ENCODE measurements at places on chromosomes 6 and 20.

GRCh38 chr6:99602520-99603420 is 3.9 kb upstream of the PRDM13 start:
- H3K4me3 ChIP-seq: peak overlapping the region; percentile 59
- peaks cover 93% of the 10 kb centered on the region for H3K27me3 ChIP-seq
- H3K27ac ChIP-seq: no peak overlapping the region
- DNase-seq: peak; percentile 32
- H3K36me3 ChIP-seq: no peaks in the 10 kb centered on the region
- H3K4me1 ChIP-seq: peaks cover 35% of the 10 kb centered on the region

DNA sequence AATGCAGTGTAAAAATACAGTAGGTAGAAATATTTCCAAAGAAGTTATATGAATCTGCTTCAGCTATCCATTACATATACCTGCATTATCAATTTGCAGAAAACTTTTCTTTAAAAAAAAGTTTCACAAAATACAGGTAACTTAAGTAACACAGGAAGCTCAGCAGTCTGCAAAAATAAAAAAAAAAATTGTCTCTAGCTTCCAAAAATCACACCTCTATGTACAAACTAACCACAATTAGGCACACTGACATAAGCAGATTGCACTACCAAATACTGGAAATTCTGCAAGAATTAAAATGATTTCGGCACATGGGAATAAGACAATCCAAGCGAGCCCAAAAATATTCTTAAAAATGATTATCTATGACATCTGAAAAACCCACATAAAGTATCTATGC is 41.2 kb downstream of the ME1 start:
- no peak for DNase-seq
- H3K27ac ChIP-seq: no peak overlapping the region
- no peak overlapping the region for H3K4me3 ChIP-seq
- no peaks in the 10 kb centered on the region for H3K36me3 ChIP-seq
- peaks cover 2% of the 10 kb centered on the region for H3K27me3 ChIP-seq

GRCh38 chr6:154245506-154245905 is 111.1 kb downstream of the IPCEF1 start:
- peaks cover 22% of the 10 kb centered on the region for H3K36me3 ChIP-seq
- no peak for DNase-seq
- H3K27ac ChIP-seq: peak overlapping the region; percentile 96
- no peaks in the 10 kb centered on the region for H3K27me3 ChIP-seq

DNA sequence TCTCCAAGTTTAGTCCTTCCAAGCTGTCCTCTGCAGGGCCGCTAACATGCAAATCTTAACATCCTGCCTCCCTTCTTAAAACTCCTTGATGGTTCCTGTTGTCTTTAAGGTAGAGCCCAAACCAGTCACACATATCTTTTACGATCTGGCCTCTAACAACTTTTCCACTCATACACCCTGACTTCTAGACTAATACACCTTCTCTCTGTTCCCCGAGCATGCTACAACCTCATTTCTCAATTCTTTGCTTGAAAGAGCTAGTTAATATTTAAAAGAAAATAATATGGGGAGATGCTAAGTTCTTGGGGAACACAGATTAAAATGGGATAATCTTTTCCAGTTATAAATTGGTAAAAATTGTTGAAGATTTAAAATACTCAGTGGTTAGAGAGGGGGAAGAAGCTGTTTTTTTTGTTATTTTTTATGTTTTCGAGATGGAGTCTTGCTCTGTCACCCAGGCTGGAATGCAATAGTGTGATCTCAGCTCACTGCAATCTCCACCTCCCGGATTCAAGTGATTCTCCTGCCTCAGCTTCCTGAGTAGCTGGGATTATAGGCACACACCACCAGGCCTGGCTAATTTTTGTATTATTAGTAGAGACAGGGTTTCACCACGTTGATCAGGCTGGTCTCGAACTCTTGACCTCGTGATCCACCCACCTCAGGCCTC is 250.7 kb downstream of the MAFB start:
- no peaks in the 10 kb centered on the region for H3K36me3 ChIP-seq
- no peak overlapping the region for H3K27ac ChIP-seq
- H3K4me3 ChIP-seq: no peak overlapping the region
- H3K27me3 ChIP-seq: no peaks in the 10 kb centered on the region
- no peak for DNase-seq
- H3K4me1 ChIP-seq: no peaks in the 10 kb centered on the region

- H3K4me3 ChIP-seq: no peak overlapping the region
- peaks cover 13% of the 10 kb centered on the region for H3K4me1 ChIP-seq
- no peak for DNase-seq
These were observed 5.3 kb upstream of the PM20D2 start for GRCh38 chr6:89140347-89141156.

DNA sequence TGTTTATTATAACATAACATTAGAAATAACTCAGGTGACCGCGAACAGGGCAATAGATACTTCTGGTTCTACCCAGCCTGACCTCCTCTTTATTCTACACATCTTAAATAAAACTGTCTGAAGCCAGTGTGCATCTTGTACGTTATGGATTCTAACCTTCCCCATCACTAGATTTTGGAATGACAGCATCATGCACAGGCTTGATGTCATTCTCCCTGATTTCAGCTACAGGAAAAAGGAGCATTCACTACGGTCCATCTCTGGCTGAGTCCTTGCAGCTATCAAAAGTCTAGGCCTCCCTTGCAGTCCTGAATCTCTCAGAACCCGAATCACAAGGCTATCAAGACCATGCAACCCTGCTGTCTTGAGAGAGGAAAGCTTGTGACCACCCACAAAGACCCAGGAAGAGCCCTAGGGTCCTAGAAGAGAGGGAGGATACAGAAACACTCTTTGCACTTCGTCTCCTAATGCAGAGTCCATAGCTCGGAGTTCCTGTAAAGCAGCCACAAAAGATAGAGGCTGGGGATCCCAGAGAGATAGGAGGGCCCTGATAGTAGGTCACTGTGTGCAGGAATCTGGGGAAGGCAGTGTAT is 845 bp downstream of the HLA-DPA1 start:
- H3K27ac ChIP-seq: no peak overlapping the region
- peak overlapping the region; percentile 73 for H3K4me3 ChIP-seq
- peaks cover 10% of the 10 kb centered on the region for H3K36me3 ChIP-seq
- DNase-seq: no peak
- H3K27me3 ChIP-seq: no peaks in the 10 kb centered on the region
- H3K4me1 ChIP-seq: peaks cover 41% of the 10 kb centered on the region

- H3K4me3 ChIP-seq: peak overlapping the region; percentile 73
- peak overlapping the region; percentile 85 for H3K27ac ChIP-seq
- DNase-seq: no peak
- H3K27me3 ChIP-seq: no peaks in the 10 kb centered on the region
- H3K4me1 ChIP-seq: peaks cover 49% of the 10 kb centered on the region
These were observed 197.7 kb downstream of the BCAS1 start for GRCh38 chr20:53872561-53873229.

- DNase-seq: no peak
- H3K27ac ChIP-seq: no peak overlapping the region
- H3K36me3 ChIP-seq: no peaks in the 10 kb centered on the region
- H3K27me3 ChIP-seq: no peaks in the 10 kb centered on the region
These were observed 201.3 kb downstream of the EYS start for GRCh38 chr6:65505736-65506135.

DNA sequence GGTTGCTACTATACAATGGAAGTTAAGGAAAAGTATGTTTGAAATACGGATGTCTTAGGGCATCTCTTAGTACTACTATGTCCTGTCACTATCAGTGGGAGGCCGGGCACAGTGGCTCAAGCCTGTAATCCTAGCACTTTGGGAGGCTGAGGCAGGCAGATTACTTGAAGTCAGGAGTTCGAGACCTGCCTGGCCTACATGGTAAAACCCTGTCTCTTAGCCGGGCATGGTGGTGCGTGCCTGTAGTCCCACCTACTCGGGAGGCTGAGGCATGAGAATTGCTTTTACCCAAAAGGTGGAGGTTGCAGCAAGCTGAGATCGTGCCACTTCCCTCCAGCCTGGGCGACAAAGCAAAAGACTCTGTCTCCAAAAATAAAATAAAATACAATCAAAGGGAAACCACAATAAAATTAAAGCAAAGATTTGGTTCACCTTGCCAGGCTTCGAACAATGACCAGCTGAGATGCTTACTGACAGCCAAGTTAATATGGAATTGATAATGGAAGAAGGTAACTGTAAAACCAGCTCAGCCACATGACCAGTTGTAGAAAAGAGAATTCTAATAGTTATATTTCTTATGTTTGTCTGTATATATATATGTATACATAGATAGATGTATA is 6.5 kb downstream of the CD24 start:
- peaks cover 43% of the 10 kb centered on the region for H3K27me3 ChIP-seq
- no peaks in the 10 kb centered on the region for H3K4me1 ChIP-seq
- no peak overlapping the region for H3K27ac ChIP-seq
- H3K4me3 ChIP-seq: no peak overlapping the region
- DNase-seq: no peak

GRCh38 chr20:31788578-31788977 is 30.6 kb upstream of the MYLK2 start:
- H3K27me3 ChIP-seq: no peaks in the 10 kb centered on the region
- no peak for DNase-seq
- H3K4me1 ChIP-seq: no peaks in the 10 kb centered on the region
- no peak overlapping the region for H3K4me3 ChIP-seq
- H3K27ac ChIP-seq: no peak overlapping the region

DNA sequence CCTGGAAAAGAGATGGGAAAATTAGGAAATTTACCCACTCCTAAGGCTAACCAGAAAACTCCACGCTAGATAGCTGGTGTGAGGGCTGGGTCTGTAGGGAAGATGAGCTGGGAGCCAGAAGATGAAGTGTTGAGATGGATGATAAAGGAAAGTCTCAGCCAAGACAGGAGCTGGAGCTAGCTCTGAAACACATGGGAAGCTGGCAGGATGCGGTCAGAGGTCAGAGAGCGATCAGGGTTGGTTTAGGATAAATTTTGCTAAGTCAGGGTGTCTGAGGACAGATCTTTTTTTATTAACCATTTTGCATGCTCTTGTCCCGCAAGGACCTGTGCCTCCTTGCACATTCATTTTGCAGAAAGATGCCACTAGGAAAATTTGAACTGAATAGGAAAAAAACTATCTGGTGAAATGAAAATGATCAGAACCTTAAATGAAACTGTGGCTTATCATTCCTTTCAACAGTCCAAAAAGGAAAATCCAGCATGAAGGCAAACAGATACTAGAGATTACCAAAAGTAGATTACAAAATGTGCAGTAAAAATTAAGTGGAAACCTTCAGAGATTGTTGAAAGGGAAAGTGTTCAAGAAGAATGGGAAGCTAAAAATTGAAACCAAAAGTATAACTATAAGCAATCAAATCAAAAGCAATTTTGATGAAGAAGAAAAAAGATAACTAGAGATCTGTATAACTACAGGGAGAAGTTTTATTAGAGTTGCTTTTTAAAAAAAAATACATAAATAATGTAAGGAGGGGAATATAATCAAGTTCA is 10.7 kb upstream of the EDN1 start:
- DNase-seq: no peak
- H3K4me1 ChIP-seq: peaks cover 7% of the 10 kb centered on the region
- no peak overlapping the region for H3K4me3 ChIP-seq
- peaks cover 24% of the 10 kb centered on the region for H3K27me3 ChIP-seq
- no peaks in the 10 kb centered on the region for H3K36me3 ChIP-seq
- no peak overlapping the region for H3K27ac ChIP-seq

GRCh38 chr6:75409928-75410327 is 83.7 kb downstream of the FILIP1 start:
- H3K4me1 ChIP-seq: no peaks in the 10 kb centered on the region
- H3K36me3 ChIP-seq: no peaks in the 10 kb centered on the region
- no peak overlapping the region for H3K27ac ChIP-seq
- H3K4me3 ChIP-seq: no peak overlapping the region
- H3K27me3 ChIP-seq: peaks cover 30% of the 10 kb centered on the region

DNA sequence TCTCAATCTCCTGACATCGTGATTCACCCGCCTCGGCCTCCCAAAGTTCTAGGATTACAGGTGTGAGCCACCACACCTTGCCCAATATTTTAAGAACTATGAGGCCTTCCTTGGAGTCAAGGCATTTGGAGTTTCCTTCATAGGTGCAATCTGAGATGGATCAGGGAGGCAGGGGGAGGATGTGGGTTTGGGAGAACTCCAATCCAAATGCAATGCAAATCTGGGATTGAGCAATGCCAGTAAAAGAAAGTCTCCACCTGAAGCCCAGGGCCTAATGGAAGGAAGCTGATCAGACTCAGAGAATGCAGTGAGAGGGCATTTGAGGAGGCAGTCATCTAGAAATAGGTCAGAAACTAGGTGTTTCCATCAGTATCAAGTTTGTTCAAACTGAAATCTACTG is 21.2 kb downstream of the RSPH3 start:
- DNase-seq: no peak
- no peak overlapping the region for H3K4me3 ChIP-seq
- H3K4me1 ChIP-seq: no peaks in the 10 kb centered on the region
- no peaks in the 10 kb centered on the region for H3K27me3 ChIP-seq
- peaks cover 5% of the 10 kb centered on the region for H3K36me3 ChIP-seq

DNA sequence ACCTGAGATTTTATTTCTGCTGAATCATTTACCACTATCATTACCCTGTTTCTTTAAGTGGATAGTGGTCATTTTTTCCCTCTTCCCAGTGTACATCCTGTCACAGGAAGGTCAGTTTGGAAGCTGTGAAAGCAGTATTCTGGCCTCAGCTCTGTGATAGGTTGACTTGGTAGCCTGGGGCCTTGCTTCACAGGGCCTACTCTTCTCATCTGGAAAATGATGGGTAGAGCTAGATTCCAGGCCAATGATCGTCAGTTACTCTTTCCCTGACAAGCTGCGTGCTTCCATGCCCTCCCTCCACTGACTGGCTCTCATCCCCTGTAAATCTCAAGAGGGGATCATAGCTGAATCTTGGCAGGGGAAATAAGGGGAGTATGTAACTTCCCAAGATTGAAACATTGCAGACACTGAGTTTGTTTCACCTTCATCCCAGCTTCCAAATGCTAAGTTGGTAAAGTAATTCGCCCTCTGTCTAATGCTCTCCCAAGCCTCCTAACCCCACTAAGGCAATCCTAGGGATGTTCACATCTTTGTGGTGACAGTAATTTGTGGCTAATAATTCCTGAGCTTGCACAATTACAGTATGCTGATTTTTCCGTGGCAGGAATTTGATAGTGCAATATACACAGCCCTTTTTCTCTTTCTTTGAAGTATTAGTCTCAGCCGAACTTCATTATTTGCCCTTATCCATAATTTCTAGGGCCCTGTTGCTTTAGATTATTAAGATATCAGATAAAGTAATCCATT is 51.2 kb downstream of the VAPB start:
- no peak overlapping the region for H3K4me3 ChIP-seq
- H3K36me3 ChIP-seq: peaks cover 92% of the 10 kb centered on the region
- H3K4me1 ChIP-seq: peaks cover 40% of the 10 kb centered on the region
- H3K27ac ChIP-seq: peak overlapping the region; percentile 63
- DNase-seq: no peak
- H3K27me3 ChIP-seq: no peaks in the 10 kb centered on the region

- H3K27me3 ChIP-seq: peaks cover 50% of the 10 kb centered on the region
- H3K4me3 ChIP-seq: no peak overlapping the region
- no peak for DNase-seq
- H3K36me3 ChIP-seq: peaks cover 41% of the 10 kb centered on the region
- peaks cover 23% of the 10 kb centered on the region for H3K4me1 ChIP-seq
These were observed 5.4 kb downstream of the NKX2-4 start for GRCh38 chr20:21391972-21392352.

DNA sequence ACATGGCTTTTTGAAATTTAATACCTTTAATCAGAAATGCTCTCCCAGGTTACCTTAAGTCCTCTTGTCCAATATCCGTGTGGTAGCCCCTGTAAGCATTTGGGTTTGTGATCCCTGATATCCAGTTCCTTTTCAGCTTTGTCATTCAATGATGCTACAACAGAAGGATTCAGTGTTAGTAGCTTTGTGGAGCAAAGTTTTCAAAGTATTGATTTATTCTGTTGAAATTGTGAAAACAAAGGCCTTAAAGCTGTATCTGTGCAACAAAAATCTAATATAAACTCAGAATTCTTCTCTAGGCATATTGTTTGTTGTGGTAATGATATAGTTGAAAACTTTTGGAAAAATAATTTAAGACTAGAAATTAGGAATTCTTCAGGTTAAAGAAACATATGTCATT is 91.9 kb downstream of the ADGRB3 start:
- H3K27me3 ChIP-seq: no peaks in the 10 kb centered on the region
- no peaks in the 10 kb centered on the region for H3K4me1 ChIP-seq
- no peak overlapping the region for H3K4me3 ChIP-seq
- no peaks in the 10 kb centered on the region for H3K36me3 ChIP-seq
